ENCODE measurements at places on chromosomes 7 and 10.

DNA sequence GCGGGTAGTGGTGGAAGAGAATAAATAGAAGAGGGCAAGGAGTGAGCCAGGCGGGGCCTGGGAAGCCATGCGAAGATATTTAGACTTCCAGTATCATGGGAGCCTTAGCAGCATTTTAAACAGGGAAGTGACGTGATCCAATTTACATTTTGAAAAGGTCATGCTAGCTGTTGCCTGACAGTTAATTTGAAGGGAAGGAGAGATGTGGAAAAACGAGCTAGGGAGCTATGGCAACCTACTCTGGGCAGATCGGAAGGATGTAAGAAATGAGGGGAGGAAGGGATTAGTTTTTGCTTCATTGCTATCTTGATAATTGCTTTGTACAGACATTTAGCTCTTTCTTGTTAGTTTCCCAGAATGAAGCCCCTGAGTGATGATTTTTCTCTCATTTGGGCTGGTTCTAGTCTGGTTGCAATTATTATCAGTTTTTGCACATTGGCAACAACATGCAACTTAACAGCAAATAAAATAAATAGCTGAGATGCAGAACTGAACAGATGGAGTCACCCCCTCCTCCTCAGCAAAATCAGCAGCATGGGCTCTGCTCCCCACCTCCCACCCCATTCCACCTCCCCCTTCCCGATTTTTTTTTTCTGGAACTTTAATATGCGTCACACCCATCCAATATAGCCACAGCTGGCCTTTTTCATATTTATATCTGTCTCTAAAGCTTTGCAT, 13.0 kb upstream of the CALU start:
- DNase-seq: no peak

DNA sequence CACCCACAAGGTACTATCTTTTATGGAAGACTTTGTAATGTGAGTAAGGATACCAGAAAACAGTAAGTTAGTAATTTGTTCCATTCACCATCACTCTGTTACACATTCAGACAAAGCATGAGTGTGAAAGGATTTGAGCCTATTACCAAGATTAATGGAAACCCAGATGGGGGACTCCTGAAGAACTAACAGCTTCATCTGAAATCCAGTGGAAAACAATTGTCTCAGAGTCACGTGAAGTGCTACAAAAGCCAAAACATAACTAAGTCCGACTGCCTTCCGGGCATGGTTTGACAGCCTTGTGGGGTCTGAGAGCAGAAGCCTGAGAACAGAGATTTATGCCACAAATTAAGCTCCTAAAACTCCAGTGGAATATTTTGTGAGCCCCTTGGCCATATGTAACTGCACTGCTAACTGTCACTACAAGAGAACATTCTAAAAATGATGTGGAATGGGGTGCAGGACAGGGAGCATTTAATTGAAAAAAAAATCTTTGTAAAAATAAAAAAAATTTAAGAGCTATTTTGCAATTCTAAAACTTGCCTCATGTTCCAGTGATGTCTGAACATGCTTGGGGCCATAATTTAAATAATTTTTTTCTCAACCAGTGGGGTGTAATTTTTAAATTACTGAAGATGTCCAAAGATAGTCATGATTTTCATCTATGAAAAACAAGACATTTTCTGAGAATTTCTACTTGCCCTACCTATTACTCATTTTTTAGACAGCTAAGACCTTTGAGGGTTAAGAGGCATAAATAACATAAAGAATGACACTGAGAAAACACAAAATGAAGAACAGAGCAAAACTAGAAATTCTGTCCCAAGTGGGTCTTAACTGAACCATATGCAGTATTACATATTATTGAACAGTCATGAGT, 555.0 kb downstream of the INHBA start:
- DNase-seq: no peak

GRCh38 chr7:68892236-68892635, 706.0 kb upstream of the AUTS2 start:
- DNase-seq: no peak

DNA sequence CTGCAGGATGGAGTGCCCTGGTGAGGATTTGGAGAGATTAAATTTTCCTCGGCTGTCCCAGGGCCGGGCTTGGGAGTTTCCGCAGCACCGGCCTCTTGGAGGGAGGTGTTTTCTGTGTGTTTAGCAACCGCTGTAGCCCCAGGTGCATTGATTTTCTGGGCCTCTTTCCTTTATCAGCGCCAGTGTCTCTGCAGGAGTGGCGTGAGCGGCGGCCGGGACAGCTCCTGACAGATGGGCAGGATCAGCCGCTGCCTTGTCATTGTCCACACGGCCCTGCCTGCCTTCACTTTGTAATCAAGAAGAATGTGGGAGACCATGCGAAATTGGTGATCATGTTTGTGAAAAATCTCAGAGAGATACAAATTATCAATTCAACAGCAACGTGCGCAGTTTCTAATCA, 32.4 kb downstream of the NKX6-2 start:
- no peak for DNase-seq

GRCh38 chr7:28301148-28301641, 111.1 kb upstream of the CREB5 start:
- DNase-seq: no peak

GRCh38 chr7:132966754-132967469, 115.0 kb downstream of the CHCHD3 start:
- DNase-seq: no peak

GRCh38 chr7:74312418-74313028, 23.3 kb downstream of the CLIP2 start:
- DNase-seq: no peak

- DNase-seq: no peak
Measured at GRCh38 chr7:1694611-1695511, 24.8 kb downstream of the ELFN1 start.

All from activated CD4-positive, alpha-beta T cell treated with anti-CD3 and anti-CD28 coated beads, Interleukin-2, amount 10 ng/mL, durations not matched to agents 7 days and 5 days (primary cell).